Stimulated activated CD8-positive, alpha-beta memory T cell treated with anti-CD3 and anti-CD28 coated beads, Interleukin-4, amount 100 ng/mL, for 1 hour (primary cell): ENCODE measurements at places on chromosomes 5 and 9.
A peak's percentile ranks its signal among the peaks of the same experiment; 100 is the strongest.

DNA sequence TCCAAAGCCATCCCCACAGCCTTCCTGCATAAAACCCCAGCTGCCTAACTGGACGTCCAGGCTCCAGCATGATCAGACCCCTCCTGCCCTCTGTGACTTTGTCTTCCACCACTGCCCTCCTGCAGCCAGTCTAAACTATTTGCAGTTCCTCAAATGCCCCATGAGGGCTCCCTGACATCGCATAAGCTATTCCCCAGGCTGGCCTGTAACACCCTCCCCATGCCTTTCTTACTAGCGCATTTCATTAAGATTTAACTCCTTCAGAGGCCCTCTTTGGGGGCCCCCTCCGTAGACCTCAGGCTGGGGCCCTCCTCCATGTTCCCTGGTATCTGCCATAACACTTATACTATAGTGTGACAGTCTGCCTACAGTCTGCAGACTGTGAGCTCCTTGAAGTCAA is 15.5 kb upstream of the SMIM23 start:
- DNase-seq = no peak

- DNase-seq = no peak
Observed at GRCh38 chr5:78077369-78078068, 217.0 kb downstream of the AP3B1 start.

GRCh38 chr9:137312852-137313325 is 10.8 kb upstream of the NRARP start:
- DNase-seq = no peak

GRCh38 chr9:20884985-20885593 is 146.4 kb downstream of the HACD4 start:
- peak; percentile 16 for DNase-seq

- no peak for DNase-seq
Observed at GRCh38 chr5:132641241-132641723, 16.7 kb upstream of the IL13 start.

DNA sequence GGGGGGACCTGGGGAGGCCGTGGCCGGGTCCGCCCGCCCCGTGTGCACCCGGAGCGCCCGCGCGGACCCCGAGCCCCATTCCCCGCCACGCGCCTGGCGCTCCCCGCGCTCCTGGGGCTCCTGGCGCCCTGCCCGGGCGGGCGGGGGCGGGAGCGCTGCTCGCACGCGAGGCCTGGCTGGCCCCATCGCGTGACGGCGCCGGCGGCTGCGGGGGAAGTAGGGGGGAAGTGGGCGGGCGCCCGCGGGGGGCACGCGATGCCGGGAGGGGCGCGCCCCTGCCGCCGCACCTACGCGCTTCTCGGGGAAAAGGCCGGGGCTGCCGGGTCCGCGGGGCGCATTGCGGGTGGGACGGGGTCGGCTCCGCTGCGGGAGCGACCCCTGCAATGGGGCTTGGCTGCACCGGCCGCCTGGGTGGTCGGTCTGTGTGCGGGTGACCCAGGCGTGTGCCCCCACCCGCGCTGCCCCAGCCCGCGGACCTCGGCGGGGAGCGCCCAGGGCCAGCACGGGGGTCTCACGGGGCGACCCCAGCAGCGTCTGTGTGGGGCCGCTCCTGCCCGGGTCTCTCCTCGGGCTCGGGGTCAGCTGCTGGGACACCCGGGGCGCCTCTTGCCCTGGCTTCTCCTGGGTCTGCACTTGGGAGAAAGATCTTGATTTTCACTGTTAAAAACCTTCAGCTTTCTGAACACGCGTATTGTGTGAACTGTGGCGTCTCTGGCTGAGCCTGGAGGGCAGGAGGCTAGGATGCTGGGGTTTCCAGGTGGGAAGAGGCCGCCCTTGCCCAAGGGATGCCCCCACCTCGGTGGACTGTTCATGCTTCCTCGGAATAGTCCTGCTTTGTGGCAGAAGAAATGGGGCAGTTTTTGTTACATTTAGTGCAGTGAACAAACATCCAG is 52.4 kb downstream of the AHRR start:
- no peak for DNase-seq

- DNase-seq = no peak
Observed at GRCh38 chr9:106228861-106229260, 534.5 kb downstream of the TMEM38B start.

GRCh38 chr9:113882636-113883164 is 6.6 kb downstream of the ZNF618 start:
- DNase-seq = no peak

GRCh38 chr5:102873379-102873932 is 118.4 kb downstream of the PAM start:
- no peak for DNase-seq

DNA sequence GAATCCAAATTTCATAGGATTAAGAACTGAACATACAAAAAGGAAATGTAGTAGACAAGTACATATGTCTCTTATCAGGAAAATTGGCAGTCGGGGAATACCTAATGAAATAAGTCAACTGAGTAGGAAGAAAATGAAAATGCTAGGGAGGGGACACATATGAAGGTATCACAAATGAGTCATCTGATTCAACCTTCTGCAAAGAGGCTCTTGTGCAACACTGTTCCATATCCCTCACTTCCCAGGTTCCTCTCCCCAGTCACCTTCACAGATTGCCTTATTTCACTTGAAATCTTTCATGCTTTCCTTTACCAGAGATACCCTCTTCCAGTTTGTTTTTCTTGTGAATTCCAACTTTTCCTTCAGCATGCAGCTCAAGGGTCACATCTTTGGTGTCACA is 139.0 kb downstream of the RFX3 start:
- no peak for DNase-seq

DNA sequence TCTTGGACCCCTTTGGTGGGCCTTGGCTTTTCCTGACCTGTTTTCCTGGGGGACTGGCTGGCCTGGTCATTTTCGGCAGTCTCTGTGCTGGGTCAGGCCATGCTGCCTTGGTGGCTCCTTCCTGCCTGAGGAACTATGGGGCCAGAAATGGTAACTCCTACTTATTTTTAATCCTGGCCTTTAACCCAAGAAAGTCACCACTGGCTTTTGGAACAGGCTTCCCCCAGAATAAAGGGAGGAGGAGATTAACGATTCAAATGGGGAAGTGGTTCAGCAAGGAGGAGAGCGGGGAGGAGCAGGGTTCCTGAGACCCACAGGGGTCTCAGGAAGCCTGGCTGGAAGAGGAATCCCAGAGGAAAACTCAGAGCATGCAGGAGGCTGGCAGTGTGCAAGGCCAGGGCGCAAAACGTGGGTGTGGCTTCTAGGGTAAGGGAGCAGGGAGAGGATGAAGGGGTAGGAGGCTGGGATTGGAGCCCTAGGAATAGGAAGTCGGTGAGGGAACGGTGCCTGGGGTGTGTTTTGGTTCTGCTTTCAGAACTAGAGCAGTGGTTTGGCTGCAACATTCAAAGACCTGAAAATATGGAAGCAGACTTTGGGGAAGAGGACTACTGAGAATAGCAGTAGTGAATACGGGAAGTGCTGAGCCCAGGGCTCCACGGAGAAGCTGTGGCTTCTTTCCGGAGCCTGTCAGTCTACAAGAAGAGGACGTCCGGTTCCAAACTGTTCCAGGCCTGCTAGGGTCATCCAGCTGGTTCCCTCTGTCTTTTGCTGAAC is 271.1 kb upstream of the KLF4 start:
- DNase-seq = no peak

DNA sequence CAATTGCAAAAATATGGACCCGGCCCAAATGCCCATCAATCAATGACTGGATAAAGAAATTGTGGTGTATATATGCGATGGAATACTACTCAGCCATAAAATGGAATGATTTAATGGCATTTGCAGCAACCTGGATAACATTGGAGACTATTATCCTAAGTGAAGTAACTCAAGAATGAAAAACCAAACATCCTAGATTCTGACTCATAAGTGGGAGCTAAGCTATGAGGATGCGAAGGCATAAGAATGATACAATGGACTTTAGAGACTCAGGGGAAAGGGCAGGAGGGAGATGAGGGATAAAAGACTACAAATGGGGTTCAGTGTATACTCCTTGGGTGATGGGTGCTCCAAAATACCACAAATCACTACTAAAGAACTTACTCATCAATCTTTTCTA is 247.6 kb upstream of the FBXL7 start:
- DNase-seq = no peak

GRCh38 chr5:62268792-62269191 is 37.2 kb upstream of the KIF2A start:
- DNase-seq = no peak

DNA sequence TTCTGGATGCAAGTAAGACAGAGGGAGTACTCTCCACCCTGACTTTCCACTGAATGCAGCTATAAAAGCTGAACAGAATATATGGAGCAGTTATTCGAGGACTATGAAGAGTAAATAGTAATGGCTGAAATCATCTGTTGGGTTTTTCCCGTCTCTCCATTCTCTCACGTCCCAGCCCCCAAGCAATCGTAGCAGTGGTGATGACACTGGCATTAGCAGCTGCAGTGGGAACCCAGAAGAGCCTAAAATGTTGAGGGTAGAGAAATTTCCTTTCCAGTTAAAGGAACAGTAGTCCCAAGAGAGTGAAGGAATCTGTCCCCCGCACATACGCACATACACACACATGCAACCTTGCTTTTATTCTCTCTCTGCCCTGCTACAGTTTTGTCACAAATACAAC is 33.2 kb downstream of the MED27 start:
- no peak for DNase-seq

DNA sequence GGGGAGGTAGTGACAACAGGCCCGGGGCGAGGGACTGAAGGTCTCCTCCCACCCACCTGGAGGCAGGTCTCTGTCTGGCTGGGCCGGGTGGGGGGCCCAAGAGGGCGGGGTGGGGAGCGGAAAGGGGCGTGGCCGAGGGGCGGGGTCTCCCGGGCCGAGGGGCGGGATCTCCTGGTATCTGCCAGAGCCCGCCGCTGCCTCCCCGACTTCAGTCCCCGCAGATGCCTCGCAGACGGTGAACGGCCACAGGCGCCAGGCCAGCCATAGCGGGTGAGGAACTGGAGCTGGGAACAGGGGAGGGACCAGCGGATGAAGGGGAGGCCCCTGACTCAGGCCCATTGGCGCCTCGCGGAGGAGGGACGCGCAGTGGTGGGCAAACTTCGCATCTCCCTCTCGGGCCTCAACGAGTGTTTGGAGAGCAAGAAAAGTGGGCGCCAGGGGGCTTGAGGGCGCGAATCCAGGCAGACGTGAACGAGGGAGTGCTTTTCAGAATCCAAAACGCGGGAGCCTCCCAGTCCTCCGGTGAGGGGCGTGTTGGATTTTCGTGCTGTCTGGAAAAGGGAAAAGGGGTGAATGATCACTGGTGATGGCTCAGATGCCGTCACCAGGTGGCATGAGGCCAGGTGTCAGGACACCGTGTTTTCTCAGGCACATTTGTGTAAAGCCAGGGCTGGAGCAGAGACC is at the start of gene ADGRD2:
Gene ADGRD2, plus strand, starts transcription at position 211 of the 684 bp plus-strand sequence. CDS start 1,216 bp downstream, outside the sequence.
- DNase-seq = no peak

GRCh38 chr9:1125741-1126140 is 75.6 kb downstream of the DMRT2 start:
- DNase-seq = no peak

DNA sequence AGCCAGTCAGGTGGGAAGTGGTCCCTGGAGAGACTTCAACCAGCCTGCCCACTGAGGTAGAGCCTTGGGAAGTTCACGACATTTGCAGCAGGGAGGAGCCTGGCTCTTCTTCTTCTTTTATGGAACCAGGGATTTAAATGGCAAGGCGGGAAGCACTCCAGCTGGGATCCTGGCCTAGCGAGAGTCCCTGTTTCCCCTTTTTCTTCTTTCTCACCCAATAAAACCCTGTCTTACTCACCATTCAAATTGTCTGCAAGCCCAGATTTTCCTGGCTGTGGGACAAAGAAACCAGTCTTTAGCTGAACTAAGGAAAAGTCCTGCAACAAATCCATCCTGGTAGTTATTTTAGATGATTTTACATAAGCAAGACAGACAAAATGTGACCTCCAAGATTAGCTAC is 503.7 kb downstream of the CDH10 start:
- DNase-seq = no peak

DNA sequence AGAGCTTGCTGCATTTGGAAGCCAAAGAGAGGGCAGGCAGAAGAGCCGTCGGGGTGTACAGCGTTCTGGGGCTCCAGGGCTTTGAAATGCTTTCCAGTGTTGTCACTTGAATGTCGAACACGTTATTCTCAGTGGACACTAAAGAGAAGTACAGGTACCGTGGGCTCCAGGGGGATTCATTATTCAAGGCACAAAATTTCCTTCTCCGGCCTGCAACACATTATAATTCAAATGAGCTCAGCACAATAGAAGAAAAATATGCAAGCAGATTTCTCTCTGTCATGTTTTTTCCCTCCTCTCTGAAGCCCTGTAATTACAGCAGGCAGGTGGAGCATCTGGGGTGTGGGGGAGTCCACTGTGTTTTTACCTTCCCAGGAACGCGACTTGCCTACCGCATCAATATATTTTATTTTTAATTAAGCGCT is 293.1 kb downstream of the ZSWIM6 start:
- DNase-seq = no peak

DNA sequence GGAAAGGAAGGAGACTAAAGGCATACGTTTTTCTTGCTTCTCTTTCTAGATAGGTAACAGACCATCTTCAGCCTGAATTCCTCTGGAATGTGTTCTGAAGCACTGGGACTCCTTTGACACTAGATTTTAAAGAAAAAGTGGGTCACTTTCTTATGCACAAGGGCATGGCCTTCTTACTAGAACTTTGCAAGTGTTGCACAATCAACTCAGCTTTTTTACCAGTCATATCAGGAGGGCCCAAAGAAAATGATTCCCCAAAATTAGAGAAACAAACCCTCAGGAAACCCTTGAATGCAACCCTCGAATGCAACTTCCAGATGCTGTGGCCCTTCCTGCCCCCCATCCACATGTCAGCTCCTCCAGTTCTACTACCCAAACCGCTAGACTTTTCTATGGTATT is 93.9 kb downstream of the YTHDC2 start:
- no peak for DNase-seq

- no peak for DNase-seq
Observed at GRCh38 chr9:137222190-137223077, at the start of gene RNF208. Gene RNF208, minus strand, starts transcription at chr9:137222240. Its CDS starts 1,028 bp downstream, at chr9:137221212.

DNA sequence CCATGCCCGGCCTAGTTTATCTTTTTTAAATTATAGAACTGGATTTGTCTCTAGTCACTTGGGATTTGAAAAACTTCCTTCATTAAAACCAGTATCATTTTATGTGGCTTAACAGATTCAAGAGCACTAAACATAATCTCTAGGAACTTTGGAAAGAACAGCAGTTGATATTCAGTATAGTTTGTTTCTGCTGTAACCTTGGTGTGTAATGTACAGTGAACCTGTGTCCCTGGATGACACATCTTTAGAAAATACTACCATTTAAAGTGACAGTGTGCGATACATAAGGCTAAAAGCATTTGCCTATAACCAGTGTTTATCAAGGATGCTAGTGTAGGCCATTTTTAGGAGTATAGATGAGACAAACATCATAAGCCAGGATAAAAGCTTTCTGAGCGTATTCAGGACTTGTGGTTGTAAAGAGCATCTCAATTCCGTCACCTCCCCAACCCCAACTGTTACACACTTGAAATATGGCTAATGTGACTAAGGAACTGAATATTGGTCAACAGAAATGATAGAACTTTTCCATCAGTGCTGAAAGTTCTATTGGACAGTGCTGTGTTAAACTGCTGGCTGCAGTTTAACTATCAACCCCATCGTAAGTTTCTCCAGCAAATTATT is 4.4 kb downstream of the SNX18 start:
- DNase-seq = no peak

DNA sequence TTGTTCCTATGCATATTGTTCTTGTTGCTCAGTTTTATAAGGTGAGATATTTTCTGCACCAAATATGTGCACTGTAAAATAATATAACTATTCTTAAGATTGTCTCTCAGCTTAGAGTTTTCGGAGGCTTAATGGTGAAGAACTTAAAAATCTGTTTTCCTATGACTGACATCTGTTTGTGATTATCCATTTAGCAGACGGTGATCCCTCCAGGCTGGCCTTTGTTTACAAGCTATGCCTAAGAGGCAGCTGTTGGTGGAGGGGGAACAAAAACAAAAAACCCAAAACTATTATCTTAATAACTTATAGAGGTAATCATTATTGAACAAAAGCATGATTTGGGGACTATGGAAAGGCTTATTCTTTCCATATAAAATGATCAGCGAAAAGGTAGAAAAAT is 658 bp downstream of the PDCD1LG2 start:
- no peak for DNase-seq
